Cerebellum (tissue), 4 donors: ENCODE measurements at places on chromosomes 3 and 15.
A peak's percentile ranks its signal among the peaks of the same experiment; 100 is the strongest.

DNA sequence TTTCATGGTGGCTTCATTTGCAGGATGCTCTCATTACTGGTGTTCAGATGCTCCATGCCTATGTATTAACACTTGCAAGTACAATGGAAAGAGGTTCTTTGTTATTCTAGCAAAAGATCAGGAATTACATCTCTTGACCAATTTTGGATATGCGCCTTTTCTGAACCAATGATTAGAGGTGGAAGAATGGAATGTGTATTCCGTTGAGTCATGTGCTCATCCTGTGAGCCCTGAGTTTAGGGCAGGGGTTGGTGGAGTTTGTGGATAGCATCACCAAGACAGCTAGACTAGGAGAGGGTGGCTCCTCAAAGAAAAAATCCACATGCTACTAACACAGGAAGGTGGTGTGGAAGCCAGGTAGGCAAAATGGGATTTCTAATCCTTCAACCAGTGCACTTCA lies 80.7 kb upstream of the SLC25A26 start:
- no peak for DNase-seq

DNA sequence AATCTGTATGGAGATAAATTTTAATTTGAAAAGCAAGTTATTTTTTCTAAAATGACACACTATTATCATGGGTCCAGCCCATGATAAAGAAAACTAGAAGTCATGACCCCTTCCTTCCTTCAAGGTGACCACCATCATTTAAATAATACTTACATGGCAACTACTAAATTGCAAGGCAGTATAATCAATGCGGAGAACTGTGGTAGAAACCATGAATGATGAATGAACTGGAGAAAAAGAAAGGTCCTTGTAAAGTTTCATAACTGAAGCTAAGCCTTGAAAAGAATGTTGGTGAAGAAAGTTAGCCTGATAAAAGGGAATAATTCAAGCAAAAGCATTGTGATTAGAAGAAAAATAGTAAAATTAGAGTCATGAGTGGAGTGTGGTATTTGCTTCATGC lies 222.9 kb upstream of the TBC1D5 start:
- DNase-seq = no peak

DNA sequence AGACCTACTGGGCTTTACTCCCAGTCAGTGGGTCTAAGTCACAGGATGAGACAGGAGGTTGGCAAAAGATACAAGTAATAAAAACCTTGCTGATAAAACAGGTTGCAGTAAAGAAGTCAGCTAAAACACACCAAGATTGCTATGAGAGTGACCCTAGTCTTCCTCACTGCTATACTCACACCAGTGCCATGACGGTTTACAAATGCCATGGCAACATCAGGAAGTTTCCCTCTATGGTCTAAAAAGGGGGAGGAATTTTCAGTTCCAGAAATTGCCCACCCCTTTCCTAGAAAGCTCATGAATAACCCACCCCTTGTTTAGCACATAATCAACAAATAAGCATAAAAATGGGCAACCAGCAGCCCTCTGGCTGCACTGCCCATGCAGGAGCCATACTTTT lies 966.7 kb upstream of the ROBO1 start:
- no peak for DNase-seq

DNA sequence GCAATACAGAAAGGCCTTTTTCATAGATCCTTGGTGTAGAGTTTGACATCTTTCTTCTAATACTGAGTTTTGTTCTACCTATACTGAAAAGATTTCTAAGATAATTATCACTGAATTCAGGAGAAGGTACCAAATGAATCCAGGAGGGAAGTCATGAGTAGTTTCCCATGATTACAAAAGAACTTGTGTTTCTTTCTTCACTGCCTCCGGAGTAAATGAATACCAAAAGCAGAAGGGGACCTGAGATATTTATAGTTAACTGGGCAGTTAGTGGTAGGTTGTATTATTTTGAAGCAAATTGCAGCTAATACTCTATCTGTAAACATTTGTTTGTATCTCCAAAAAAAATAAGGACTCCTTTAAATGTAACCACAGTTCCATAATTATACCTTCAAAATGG lies 175.4 kb downstream of the SUCNR1 start:
- no peak for DNase-seq

- no peak for DNase-seq
Measured at GRCh38 chr3:56792193-56792592, 9.6 kb downstream of the ARHGEF3 start.

- no peak for DNase-seq
Measured at GRCh38 chr15:100193277-100193860, 148.4 kb downstream of the ADAMTS17 start.

DNA sequence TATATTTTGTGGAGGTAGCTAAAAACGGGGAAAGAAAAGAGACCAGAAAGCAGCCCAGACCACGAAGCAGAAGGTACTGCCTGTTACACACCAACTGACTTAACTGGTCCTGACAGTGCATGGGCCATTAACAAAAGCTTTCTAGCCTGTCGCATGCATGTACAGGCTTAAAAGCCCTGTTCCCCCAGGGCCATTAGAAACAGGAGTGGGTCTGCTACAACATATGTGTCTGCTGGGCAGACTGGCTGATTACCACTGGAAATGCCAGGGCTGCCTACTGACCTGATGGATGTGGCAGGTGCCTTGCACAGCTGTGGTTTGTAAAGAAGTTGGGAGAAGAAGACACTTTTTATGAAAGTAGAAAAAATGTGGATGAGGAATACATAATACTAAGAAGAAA lies 137.4 kb downstream of the GAP43 start:
- DNase-seq = no peak

GRCh38 chr15:41505776-41506175 lies 7.9 kb downstream of the LTK start:
- DNase-seq = no peak

- DNase-seq = no peak
Measured at GRCh38 chr3:117706756-117707155, 997.2 kb downstream of the TUSC7 start.

DNA sequence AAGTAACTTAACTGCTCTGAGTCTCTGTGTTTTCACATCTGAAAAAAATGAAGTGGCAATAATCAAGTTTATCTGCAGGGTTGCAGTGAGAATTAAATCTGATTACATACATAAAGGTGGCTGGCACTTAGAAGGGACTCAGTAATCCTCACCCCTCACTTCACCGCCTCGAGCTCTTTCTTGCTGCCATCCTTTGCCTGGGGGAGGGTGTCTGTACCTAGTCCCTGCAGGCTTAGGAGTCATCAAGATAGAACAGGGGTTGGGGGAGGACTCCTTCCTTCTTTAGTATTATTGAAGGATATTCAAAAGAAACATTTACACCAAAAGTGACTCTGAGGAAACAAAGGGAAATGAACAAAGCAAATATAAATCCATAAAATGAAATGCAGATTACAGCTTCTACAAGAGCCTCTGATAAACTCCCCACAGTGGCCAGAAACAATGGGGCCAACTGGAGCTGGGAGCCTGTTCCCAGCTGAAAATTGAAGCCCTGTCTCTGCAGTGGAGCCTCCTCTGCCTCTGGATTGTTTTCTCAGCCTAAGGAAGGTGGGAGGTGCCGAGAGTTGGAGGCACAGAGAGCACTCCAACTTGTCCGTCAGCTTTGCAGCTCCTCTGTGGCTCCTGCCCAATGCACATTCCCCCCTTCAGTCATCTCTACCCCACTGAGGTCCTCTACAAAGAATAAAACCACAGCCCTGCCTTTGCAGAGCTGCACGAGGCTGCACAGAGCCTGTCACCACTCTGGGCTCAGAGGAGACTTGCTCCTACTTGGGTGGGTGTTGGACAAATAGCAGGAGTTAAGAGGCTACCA lies 41.8 kb downstream of the CRYGS start:
- DNase-seq = no peak

- no peak for DNase-seq
Measured at GRCh38 chr3:123766193-123767008, 117.7 kb downstream of the MYLK start.

DNA sequence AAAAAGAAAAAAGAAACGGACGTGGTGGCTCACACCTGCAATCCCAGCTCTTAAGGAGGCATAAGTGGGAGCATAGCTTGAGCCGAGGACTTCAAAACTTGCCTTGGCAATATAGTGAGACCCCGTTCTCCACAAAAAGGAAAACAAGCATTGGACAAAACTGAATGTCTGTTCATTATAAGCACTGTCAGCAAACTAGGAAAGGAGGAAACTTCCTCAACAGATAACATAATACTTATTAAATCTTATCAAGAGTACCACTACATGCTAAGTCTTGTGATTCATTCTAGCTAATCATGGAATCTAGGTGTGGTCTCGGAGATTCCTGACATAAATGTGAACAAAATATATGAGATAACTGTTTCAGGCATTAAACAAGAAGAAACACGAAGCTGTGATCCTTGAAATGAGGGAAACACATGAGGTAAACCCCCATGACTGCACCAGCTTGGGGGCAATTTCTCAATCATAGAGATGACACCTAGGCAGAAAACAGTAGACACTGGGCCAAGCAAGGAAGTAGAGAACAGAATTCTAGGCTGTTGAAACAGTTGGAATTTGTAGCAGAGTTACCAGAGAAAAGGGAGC lies 33.3 kb downstream of the TRPM7 start:
- DNase-seq = no peak

DNA sequence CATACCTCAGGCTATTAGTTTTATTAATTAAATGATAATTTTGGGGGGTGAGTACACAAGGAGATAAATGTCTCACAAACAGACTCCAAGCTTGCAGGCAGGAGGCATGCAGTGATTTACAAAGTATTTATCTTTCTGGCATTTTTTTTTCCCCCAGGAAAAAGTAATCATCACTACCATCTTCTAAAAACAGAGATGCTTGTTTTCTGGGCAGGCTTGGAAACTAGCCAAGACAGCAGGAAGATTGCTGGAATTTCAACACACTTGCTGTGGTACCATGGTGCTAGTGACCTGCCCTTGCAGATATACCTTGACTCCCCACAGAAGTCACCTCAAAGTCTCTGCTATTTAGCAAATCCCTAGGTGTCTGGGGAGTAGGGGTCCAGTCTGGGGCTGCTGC lies 732.8 kb upstream of the CFAP20DC start:
- no peak for DNase-seq

DNA sequence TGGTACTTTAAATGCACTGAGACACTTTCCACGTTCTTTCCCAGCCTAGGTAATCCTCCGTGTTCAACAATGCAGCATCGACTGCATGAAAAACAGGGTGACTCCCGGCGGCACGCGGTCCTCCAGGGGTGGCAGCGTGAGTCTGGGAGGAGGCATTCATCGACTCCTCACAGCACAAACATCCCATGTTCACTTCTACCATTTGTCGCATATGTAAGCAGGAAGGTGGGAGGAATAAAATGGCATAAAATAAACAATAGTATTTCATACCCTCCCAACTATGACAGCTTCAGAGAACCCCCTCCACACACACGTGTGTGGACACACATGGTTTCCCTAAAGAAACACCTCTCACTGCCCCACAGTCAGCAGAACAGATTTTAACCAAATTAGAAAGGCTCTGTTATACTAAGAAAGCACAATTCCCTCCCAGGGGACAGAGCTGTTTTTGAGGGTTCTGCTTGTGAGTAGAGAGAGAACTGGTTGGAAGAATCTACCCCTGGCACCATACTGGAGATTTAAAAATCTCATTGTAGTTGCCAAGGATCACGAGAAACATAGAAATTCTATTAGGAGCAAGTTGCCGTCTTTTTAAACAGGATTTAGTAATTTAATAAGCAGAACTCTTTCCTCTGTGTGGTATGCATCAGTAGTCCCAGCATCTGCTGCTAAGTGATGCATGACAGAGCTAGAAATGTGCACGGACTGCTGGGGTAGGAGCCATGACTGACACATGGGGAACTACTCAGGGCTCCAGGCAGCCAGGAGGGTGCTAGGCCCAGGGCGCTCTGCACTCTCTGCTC lies 6.0 kb downstream of the FAM43A start:
- no peak for DNase-seq

DNA sequence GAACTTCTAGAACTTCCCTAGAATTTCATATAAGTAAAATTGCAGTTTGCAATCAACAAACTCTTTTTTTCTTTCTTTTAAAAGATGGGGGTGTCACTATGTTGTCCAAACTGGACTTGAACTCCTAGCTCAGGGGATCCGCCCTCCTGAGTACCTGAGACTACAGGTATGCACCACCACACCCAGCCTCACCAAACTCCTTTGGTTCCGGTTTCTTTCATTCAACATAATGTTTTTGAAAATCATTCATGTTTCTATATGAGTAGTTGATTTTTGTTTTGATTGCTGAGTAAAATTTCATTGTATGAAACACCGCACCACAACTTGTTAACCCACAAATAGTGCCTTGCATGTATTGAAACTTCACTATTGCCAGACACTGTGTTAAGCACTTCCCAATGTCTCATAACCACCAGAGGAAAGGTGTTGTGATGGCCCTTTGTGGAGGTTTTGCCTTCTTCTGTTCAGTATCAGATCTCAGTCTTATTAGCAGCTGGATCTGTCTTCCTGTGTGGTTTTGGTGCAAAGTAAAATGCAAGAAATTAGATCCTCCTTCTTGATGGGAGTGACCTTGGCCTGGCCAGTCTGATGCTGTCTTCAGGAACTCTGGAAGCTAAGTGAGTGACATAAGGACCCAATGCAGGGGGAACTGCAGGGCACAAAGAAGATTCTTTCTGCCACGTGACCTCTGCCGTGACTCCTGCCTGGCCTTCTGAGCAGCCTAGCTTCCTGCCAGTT lies 78.8 kb upstream of the UBE2E1 start:
- DNase-seq = no peak

GRCh38 chr3:119340014-119340413 lies 45.8 kb downstream of the ARHGAP31 start:
- no peak for DNase-seq

GRCh38 chr3:32646761-32647160 lies 38.2 kb upstream of the CNOT10 start:
- DNase-seq = no peak

- peak; percentile 67 for DNase-seq
Measured at GRCh38 chr3:15294929-15295328, 37.5 kb downstream of the SH3BP5 start.

- DNase-seq = no peak
Measured at GRCh38 chr3:81620849-81621248, 140.6 kb downstream of the GBE1 start.
